Fibroblast of skin of left biceps (primary cell): ENCODE measurements at places on chromosomes 11 and 22.

DNA sequence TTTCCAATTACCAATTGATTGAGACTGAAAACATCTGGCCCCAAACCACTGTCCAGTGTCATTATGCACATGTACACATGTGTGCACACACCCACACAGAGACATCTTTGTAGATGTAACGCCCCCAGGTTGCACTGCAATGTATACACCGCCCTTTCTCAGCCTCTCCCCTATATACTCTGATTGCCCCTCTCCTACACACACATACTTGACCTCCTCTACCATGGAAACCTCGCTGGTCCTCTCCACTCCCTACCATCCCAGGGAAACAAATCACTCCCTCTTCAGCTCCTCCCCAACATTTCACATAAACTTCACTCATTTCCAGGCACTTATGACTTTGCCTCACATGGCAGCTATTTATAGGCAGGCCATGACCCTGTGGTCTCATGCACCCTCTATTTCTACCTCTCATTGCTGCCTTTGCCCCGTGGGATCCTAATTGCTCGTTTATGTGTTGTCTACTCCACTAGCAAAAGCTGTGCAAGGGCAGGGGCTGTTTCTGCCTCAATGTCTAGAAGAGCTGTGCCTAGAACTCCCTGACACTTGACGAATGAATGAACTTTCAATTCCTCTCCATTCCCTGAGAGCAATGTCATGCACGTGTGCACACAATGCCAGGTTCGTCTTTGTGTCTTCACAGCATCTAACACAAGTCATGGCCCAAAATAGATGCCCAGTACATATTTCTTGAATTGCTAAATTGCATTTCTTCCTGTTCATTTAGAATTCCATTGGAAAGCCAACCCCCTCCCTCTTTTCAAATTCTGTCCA is 10.0 kb upstream of the TMA7B start:
- no peak for DNase-seq

DNA sequence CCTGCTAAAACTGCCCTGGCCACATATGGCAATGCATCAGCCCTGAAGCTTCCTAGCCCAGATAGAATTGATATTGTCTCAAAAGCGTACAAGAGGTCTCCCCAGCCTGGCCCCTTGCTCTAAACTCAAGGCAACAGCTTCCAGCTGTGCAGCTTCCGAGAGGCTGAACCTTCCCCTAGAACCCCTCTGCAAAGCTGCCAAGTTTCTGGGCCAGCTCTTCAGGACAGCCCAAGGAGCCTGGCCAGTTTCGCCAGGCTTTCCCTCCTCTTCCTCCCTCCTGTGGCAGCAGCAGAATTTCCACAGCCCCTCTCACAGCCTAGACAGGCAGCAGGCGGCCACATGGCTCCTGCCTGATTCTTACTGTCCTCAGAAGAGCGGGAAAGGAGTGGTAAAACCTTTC is 34.5 kb downstream of the NUMA1 start:
- no peak for DNase-seq

DNA sequence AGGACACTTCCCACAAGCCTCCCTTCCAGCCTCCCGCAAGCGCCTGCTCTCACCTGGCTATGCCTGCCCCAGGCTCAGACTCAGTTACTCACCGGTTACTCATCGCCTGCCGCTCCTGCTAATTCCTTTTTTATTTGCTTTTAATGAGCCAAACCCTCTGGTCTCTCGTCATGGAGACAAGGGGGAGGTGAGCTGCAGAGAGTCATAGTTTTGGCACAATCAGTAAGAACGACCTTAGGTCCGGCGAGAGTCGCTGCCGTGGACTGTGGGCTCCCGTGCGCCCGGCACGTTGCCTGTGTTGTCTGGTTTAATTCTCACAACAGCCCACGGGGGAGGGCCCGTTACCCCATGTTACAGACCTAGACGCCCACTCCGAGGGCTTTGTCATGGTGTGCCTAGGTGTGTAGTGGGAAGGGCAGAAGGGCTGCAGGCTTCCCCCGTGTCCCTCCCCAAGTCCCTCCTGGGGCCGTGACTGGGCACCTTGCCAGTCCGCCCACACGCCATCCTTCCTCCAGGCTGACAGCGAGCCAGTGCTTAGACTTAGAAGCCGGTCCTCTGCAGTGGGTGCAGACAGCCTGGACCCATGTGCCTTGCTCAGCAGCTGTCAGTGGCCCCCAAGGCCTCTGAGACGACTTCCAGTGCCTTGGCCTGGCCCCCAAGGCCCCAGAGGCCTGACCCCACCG is 42.2 kb downstream of the WNT7B start:
- DNase-seq = peak; percentile 38

GRCh38 chr11:77067861-77068443 is 1.2 kb downstream of the CAPN5 start:
- DNase-seq = no peak

DNA sequence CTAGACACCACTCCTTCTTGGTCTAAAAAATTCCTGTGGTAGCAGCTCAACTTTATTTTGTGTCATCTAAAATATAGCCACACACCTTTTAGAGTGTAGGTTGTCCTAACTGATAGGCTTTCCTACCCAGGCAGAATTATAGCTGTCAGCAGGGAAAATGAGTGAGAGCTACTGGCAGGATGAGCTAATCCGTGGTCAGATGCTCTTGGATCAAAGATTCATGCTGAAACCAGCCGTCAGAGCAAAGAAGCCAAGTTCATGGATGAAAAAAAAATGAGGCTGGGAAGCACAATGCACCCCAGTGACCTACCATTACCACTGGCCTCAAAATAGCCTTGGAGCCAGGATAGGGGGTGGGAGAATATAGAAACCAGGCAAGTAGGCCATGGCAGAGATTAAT is 113.1 kb upstream of the BLID start:
- DNase-seq = peak; percentile 99

GRCh38 chr11:45146072-45147016 is at the start of gene PRDM11:
PRDM11 (plus strand) TSS chr11:45146639; CDS start chr11:45181767, 35,128 bp downstream.
- DNase-seq = peak; percentile 62

DNA sequence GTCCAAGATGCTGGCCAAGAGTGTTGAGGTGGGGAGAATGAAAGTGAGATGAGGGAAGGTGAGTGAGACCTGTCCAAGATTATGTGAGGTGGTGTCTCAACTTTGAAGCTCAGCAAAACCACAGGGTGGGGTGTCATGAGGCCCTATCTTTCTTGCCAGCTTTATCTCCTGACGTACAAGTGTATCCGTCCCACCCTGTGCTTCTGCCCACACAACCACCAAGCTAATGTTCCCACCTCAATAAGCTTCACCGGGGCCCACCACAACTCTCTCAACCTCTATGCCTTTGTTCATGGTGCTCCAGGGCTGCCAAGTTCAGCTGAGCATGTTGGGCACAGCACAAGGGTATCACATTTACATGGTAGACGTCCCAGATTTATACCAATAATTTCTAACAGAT is 7.1 kb upstream of the TPST2 start:
- no peak for DNase-seq

GRCh38 chr11:134510233-134511040 is 98.4 kb upstream of the B3GAT1 start:
- DNase-seq = no peak
